Panc1 (cell line): ENCODE measurements at places on chromosomes 5 and 9.
A peak's percentile ranks its signal among the peaks of the same experiment; 100 is the strongest.

DNA sequence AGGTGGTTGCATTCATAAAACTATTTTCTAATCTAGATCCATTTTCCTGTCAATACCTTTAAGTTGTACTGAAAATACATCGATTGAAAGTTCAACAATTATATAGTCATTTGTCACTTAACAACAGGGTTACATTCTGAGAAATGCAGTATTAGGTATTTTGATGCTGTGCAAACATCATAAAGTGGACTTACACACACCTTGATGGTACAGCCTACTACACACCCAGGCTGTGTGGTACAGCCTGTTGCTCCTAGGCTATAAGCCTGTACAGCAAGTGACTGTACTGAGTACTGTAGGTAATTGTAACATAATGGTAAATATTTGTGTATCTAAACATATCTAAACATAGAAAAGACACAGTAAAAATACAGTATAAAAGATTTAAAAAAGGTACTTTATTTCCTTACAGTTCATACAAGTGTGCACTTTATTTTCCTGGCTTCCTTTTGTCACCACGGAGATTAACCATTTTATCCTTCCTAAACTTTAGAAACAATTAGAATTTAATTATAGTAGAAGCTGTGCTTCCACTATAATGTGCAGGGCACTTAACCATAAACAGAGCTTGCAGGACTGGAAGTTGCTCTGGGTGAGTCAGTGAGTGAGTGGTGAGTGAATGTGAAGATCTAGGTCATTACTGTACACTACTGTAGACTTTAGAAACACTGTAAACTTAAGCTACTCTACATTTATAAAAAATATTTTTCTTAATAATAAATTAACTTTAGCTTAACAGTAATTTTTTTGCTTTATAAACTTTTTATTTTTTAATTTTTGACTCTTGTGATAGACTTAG is 42.9 kb upstream of the MEF2C start:
- DNase-seq, result no peak

DNA sequence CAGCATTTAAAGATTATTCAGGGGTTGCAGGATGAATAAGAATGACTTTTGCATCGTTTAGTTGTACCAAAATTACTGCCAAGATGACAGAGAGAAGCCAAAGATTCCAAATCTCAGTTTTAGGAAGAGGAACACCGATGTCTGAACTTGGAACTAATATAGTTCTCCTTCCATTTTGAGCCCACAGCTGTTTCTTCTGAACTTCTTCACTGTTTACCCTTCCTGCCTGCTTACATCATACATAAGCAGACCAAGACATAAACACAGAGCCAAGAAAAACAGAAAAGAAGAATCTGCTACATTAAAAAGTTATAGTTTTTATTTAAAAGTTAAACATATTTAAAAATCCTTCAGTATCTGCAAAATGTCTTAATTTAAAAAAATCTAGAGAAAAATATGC is 146.9 kb upstream of the RAPGEF1 start:
- no peak for DNase-seq

DNA sequence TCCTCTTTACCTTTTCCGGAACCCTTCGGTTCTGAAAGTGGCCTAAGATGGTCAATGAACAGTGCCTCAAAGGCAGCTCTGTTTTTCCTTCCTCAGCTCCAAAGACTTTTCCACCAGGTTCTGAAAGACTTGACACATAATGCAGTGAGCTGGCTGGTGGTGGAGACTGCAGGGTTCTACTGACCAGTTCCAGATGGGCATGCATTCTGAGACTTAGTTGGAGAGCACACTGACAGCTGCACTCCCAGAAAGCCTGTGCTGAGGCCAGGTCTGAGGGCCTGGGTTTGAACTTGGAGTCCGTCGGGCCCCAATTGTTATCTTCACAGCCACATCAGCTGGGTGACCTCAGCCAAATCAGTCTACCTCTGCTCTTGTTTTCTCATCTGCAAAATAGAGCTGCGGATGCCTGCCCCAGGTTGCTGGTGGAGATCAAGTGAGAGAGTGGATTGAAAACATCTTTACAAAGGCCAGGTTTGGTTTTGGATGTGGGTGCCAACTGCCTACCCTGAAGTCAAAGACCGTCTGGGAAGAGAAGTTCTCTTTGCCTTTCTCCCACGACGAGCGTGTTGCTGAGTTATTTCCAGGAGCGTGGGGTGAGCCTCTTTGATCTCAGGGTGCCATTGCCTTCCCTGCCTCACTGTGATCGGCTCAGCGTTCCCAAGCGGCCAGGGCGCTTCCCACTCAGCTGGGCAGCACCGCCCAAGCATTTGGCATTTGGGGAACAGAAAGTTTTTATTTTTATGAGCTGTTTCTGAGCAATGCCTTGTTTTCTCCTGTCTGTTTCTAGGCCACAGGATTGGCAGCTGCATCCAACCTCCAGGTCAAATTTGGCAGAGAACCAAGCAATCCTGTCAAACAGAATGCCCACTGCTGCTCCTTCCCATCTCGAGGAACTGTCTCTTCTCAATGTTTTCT is 54.9 kb downstream of the RAD23B start:
- DNase-seq, result no peak

DNA sequence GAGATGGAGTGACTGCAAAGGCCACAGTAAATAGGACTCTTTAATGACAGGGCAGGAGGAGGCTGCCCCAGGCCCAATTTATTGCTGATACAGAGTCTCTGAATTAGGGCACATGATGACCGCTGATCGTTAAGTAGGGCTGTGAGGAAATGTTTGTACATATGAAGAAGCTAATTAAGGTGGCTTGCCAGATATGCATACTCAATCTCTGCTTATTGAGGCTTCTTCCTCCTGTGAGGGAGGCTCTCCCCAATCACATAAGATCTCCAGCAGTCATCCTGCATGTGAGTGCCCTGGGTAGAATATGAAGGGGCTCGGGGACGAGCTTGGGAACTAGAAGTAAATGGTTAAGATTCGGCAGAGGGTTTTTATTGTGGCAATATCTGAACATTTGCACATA is 8.2 kb upstream of the CD180 start:
- no peak for DNase-seq

GRCh38 chr5:152527358-152528052 is 122.4 kb upstream of the NMUR2 start:
- no peak for DNase-seq

GRCh38 chr9:33164138-33164809 is 2.9 kb downstream of the B4GALT1 start:
- DNase-seq, result no peak

DNA sequence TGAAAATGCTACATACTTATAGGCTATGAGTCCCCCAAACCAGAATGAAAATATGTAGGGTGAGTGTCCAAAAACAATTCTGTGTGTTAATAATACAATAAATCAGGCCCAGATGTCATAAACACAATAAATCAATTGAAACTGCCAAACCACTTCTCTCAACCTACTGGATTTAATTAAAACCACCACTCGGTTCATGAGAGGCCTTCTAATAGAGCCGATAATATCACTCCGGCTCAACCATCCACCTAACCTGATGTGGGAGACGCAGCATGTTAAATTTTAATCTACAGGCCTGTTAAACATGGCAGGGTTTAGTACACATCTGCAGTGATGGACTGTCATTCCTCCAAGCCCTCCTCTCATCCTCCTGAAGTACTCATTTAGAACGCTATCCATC is 734.5 kb upstream of the ZNF608 start:
- no peak for DNase-seq

DNA sequence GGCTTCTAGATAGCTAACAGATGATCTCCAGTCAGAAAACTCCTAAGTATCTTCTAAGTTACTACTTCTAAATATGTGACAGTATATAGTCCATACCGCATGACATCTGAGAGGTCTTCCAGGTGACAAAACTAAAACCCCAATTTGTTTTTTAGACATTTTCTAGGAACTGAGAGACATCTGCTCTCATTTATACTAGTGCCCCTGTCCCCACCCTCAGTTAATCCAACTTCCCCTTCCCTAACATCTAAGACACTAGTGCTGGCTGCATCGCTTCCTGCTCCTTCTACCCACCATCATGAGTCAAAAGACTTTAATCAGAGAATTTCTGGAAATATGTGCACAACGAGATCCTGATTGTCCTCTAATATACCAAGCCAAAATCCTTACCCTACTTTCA is 37.9 kb downstream of the FBXW11 start:
- DNase-seq, result no peak

GRCh38 chr5:177355868-177356168 is 1.9 kb upstream of the RGS14 start:
- DNase-seq, result no peak

DNA sequence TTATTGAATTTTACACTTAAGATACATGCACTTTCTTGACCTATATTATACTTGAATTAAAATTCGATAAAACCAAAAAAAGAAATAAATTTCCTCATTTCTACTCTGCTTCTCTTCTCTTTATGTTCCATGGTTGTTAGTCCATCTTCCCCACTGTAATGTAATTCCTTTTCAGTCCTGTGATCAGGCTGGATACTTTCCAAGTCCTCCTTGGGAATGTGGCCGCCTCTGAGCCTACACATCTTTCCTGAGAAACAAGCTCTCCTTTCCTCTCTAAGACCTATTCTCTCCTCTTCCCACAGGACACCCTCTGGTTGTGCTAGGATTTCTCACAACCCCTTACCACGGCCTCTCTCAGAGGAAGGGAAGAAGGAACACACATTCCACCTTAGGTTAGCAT is 285.1 kb downstream of the DNAH5 start:
- DNase-seq, result no peak

DNA sequence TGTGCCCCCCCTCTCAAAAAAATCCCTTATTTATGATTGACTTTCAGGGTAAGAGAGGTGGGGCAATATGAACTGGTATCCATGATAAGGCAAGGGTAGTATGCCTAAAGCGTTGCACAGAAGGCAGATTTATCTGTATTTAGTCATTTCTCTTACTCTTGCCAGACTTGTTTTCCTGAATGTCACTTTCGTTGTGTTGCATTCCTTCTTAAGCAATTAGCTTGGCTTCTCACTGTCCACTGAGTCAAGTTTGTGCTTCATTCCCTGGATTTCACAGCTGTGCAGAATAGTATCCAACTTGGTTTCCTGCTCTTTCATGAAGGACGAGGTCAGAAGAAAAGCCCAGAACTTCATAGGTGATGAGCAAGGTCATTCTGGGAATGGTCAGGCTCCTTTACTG is 301.5 kb upstream of the ACTBL2 start:
- no peak for DNase-seq

DNA sequence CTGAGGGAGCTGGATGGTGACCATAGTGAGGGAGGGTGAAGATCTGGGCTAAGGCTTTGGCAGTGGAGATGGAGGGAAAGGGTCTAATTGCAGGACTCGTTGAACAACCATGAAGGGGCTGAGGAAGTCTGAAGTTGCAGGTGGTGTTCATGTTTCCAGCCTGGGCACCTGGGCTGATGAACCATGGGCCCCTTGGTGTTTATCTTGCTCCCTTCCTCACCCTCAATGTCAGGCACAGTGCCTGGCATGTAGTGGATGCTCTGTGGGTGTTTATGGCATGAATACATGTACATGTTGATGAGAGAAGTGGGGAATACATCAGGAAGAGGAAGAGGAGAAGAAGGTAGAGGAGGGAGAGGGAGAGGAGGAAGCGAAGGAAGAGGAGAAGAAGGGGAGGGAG is 31.3 kb upstream of the COL15A1 start:
- DNase-seq, result no peak

GRCh38 chr9:93713716-93714115 is 137.3 kb downstream of the PHF2 start:
- no peak for DNase-seq

DNA sequence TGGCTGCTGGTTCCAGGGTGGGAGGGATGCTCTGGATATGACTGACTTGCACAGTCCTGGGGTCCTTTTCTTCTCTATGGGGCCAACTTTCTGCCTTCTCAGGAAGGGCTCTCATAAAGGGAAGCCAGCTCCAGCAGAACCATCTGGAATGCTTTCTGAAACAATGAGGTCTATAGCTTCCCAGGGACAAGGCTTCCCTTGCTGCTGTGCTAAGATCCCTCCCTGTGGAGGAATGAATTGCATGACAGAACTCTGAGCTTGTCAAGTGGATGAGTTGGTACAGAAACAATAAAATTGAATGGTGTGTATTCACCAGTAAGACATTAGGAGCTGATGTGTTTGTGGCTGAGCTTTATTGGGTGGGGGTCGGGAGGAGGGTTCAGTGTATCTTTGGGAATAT is 19.8 kb downstream of the CKMT2 start:
- no peak for DNase-seq

GRCh38 chr5:137278476-137278875 is 220.7 kb downstream of the SPOCK1 start:
- no peak for DNase-seq

GRCh38 chr5:100595812-100596173 is 60.6 kb downstream of the FAM174A start:
- DNase-seq, result no peak

- peak; percentile 22 for DNase-seq
Observed at GRCh38 chr5:110441035-110441434, 285.4 kb downstream of the TMEM232 start.

DNA sequence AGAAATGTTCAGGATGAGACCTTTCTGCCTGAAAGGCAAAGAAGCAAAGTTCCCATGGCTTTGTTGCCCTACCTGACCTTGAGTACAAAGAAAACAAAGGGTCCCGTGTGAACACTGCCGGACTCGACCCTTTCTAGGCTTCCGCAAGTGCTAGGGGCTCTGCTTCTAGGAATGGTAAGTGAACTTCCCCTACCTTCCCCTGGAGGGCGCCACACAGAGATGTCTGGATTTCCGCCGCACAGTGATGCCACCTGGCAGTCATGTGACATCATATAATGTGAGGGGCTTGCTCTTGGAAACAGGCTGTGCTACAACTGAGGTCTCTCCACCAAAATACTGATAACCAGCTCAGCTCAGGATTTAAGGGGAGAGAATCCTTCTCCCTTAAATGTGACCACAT is 56.6 kb downstream of the HSD17B3 start:
- DNase-seq, result no peak

GRCh38 chr5:7756453-7756852 is 94.5 kb downstream of the CFAP90 start:
- no peak for DNase-seq

DNA sequence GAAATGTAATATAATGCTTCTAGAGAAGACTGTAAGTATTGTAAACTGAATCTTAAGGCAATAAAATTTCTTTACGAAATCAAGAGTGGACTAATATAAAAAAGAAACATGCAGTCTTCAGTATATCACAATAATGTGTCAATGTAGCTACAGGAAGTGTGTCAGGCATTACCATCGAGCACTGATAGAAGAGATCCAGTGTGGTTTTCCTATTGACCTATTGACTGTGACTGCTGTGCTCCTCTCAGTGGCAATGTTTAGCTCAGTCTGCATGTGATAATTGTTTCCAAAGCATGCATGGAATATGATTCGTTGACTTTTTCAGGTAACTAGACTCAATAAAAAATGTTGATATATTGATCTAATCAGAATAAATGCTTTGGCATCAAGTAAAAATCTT is 20.3 kb upstream of the PCSK1 start:
- DNase-seq, result no peak

- no peak for DNase-seq
Observed at GRCh38 chr9:27627188-27627564, 53.9 kb upstream of the C9orf72 start.
